ENCODE measurements at places on chromosomes 3 and 15. TPM values are rescaled to one million over a fixed set of nuclear protein-coding genes. Genes with fewer than 3 reads are reported as not detected.

The EPHA6 gene
- not detected for total RNA-seq

The TSC22D2 gene
- total RNA-seq = 21.3 TPM

The FAM3D gene
- not detected for total RNA-seq

The MESP2 gene
- total RNA-seq = 0.41 TPM

The RYR3 gene
- 0.05 TPM for total RNA-seq

The GABRR3 gene
- not detected for total RNA-seq

The P2RY13 gene
- total RNA-seq = not detected

The P2RY12 gene
- total RNA-seq = not detected

The IMPG2 gene
- total RNA-seq = 0.05 TPM

The ACTRT3 gene
- 1.3 TPM for total RNA-seq

The NEK11 gene
- total RNA-seq = 1.1 TPM
